ENCODE measurements at places on chromosomes 12 and 14.

GRCh38 chr14:43938588-43939281 lies 568.3 kb downstream of the FSCB start:
- no peak for DNase-seq

DNA sequence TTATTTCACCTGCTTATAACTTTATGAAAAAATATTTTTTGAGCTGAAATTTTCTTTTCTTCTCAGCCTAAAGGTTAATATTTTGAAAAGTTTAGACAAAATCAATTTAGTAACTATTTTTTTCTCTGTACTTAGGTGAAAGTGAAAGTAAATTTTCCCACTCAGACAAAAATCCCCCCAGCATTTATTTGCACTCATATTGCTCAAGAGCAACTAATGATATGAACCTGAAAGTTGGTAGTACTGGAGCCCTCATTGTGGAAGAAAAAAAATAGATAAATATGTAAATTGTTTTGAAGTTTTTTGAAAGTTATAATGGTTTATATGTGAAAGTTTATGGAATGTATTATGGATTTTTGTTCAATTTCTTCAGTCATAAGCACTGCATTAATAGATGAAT lies 1005.9 kb upstream of the ATXN7L3B start:
- no peak for DNase-seq

DNA sequence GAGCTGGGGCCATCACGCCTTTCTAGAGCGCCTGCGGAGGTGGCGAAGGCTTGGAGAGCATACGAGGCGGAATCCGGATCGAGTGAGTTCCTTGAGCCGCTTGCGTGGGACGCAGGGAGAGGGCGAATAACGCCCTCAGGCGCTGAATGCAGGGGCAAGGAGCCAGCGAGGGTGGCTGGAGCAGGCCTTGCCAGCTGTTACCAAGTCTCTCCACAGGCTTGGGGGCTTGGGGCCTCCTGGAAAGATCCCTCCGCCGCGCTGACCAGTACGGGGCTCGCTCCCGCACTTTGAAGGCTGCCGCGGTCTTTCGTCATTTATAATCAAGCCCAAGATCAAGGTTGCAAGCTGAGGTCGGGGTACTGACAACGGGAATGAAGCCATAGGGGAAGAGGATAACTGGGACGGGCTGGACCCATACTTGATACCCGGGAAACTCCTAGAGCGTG lies 1.2 kb downstream of the FLRT2 start:
- no peak for DNase-seq

- no peak for DNase-seq
These were observed 40.9 kb upstream of the VASH1 start for GRCh38 chr14:76720382-76720813.

GRCh38 chr12:89951050-89951693 lies 242.5 kb upstream of the ATP2B1 start:
- no peak for DNase-seq

- DNase-seq: no peak
These were observed 143.5 kb downstream of the SCARB1 start for GRCh38 chr12:124720004-124720680.

- DNase-seq: no peak
These were observed 77.5 kb upstream of the IFNG-AS1 start for GRCh38 chr12:67911789-67912188.

- DNase-seq: no peak
These were observed 56.0 kb downstream of the PTPRB start for GRCh38 chr12:70581208-70581607.

GRCh38 chr14:57382283-57382682 lies 8.1 kb upstream of the NAA30 start:
- no peak for DNase-seq

DNA sequence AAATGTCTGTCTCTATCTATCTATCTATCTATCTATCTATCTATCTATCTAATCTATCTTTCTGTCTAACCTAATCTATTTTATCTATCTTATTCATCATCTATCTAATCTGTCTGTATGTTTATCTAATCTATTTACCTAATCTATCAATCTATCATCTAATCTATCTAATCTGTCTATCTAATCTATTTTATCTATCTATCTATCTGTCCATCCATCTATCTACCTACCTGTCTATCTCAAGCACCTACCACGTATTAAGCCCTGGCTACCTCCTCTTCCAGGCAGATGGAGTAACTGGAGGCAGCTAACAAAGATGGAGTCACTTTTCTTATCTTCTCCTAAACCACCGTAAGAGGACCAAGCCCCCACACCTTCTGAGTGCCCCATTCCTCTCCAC lies 5.8 kb downstream of the CD4 start:
- DNase-seq: no peak

GRCh38 chr14:105469456-105470349 lies 4.9 kb upstream of the CRIP2 start:
- DNase-seq: no peak

DNA sequence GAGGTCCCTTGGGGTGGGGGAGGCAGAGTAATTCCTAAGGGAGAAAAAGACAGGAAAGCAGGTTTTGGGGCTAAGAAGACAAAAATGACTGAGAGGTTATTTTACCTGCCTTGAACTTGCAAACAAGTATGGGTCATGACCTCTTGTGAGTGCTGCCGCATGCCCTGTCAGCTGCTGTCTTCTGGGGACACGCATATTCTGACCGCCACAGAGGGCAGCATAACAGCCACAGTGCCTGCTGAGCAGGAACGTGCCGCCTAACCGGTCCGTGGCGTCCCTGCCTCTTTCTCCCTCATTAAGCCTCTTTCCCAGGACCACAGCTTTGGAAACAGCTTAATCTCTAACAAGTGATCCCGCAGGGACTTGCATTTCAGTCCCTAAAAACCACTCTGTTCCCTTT lies 51.3 kb upstream of the KCNA1 start:
- no peak for DNase-seq

DNA sequence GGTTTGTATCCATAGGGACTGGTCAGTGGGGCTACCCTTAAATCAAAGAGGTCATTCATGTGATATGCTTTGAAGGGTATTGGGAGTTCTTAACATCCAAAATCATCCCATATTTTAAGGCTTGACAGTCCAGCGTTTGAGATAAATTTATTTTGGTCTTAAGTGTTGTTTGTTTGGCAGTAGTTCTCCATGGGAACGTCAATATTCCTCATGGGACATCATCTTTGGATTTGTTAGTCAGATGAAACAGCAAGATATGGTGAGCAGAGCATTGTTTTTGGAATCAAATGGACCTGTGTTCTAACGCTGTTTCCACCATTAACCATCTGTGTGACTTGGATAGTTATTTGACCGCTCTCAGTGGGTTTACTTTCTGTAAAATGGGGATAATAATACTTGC lies 45.9 kb upstream of the GSG1 start:
- DNase-seq: no peak

GRCh38 chr12:50609292-50609874 lies 104.6 kb downstream of the DIP2B start:
- DNase-seq: no peak

GRCh38 chr14:100622224-100622623 lies 35.0 kb upstream of the BEGAIN start:
- DNase-seq: no peak
